ENCODE measurements at places on chromosomes 11 and 22.

DNA sequence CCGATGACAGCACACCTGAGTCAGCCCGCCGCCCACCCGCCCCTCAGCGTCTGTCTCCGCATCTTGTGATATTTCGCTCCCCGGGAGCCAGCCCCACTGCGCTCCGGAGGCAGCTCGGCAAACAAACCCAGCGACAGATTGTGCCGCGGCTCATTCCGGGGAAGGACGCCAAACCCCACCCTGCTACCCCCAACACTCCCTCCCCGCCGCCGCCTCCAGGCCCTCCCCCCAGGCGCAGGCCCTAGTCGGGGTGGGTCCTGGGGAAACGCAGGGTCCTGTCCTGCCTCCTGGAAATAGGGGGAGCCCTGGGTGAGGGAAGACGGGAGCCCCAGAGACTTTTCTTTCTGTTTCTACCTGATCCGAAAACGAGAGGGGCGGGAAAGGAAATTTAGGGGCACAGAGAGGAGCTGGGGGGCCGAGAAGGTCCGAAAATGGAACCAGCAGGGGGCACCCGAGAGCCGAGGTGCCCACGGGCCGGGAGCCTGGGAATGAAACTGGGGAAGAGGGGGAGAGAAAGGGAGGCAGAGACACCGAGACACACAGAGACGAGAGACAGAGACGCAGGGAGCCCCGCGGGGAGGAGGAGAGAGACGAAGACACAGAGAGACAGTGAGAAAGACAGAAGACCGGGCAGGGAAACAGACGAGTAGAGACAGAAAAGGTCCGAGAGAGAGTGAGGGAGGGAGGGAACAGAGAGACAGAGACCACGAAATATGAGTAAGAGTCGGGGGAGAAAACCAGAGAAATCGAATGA lies 1.7 kb upstream of the RTN4RL2 start:
- no peak for DNase-seq

GRCh38 chr22:36232715-36233401 lies 6.5 kb downstream of the APOL2 start:
- DNase-seq, result no peak

DNA sequence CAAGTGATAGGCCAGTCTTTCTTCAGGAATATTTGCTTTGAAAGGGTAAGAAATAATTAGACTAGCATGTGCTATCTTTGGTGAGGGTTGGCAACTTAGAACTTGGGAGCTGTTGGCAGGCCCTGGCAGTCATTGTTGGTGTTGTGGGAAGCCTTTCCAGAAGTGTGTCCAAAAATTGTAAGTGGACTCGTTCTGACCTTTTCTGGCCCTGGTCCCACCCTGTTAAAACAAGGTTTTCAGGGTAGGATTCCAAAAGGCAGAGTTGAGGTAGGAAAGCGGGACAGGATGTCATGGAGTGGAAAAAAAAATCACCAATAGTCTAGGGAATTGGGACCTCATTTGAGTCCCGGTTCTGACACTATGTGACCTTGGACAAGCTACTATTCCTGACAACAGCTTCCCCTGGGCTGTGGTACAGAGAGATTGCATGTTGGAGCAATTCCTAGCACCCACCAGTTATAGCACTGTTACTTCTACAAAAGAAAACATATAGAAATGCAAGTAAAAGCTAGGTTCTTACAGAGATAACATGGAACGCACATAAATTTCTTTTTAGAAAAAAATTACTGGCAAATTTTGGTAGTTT lies 299.3 kb upstream of the DDI1 start:
- no peak for DNase-seq

DNA sequence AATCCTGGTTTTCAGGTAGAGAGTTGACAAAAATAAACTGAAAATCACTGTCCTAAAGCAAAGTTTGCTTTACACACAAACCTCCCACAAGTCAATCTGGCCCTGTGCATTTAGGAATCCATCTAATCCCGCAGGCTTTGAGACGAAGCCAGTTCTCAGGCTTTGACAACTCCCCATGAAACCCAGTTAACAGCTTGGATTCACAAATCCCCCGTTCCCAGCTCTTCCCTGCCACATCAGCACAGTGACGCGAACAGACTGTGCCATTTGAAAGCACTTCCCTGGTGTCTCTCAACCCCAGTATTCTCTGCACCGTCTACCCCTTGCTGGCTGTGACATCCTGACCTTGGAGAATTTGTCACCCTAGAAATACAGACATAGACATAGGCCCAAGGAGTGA lies 117.8 kb downstream of the OPCML start:
- DNase-seq, result no peak

DNA sequence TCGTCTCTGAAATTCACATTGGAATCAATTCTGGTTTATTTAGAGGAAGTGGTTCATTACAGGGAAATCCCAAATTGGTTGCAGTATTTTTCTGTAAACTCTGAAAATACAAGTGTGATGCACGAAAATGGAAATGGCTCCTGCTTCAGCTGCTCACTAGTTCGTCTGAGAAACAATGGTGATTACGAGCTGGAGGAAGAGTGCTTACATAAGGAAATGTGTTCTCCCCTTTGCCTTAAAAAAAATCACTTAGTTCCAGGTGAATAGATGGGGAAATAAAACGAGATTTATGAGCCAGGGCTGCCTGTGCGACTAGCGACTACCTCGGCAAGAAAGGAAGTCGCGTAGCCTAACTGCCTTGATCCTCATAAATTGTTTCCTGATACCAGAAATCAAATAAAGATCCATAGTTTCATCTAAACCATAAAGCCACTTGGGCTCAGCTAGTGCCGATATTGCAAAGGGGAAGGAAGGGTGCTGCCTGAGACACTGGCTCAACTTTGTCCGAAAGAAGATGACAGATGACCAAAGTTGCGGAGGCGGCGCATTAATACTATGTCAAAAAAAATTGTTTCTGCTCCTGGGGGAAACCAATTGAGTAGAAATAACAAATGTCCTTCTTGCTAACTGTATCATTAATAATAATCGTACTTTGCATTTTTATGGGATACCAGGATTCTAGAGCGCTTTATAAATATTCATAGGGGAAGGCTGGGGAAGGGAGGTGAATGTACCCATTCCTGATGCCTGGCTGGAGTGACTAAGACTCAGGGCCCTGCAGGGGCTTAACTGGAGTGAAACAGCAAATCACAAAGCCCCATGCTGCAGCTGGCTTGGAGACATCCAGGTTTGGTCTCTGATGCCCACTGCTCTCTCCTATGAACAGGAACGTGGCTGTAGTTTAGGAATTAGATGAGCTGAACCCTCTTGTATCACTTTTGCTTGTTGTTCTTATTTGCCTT lies 185.7 kb downstream of the BLID start:
- DNase-seq, result peak; percentile 45

GRCh38 chr11:10481560-10482349 lies 26.7 kb downstream of the AMPD3 start:
- peak; percentile 5 for DNase-seq

DNA sequence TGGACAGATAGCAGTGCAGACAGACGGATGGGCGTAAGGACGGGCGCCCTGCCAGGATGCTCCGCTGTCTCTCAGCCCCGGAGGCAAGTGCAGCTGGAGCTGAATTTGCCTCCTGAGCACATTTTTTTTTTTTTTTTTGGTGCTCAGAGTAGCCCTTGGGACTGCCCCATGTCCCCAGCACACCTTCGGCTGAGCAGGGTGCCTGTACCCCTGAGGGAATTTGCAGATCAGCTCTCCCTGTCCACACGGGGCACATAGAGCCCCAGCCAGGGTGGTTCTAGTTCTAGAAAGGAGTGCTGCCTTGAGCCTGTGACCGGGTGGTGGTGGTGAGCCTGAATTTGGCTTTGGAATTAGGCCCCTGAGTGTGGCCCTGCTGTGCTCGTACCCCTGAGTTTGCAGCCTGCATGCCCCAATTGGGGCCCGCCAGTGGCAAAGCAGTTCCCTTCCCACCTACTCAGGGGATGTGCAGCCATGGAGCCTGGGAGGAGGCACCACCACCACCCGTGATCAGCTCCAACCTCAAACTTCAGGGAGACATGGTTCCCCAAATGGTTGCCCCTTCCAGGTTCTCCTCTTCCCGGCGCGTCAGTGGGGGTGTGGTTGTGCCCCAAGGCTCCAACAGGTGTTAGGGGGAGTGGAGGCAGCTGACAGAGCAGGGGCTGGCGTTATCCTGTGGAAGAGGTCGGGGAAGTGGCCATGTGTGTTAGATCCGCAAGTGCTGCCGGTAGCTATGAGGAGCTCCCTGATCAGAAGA lies 1232.7 kb downstream of the BRD1 start:
- DNase-seq, result no peak

- DNase-seq, result no peak
These were observed 12.7 kb downstream of the SREBF2 start for GRCh38 chr22:41845380-41846267.

DNA sequence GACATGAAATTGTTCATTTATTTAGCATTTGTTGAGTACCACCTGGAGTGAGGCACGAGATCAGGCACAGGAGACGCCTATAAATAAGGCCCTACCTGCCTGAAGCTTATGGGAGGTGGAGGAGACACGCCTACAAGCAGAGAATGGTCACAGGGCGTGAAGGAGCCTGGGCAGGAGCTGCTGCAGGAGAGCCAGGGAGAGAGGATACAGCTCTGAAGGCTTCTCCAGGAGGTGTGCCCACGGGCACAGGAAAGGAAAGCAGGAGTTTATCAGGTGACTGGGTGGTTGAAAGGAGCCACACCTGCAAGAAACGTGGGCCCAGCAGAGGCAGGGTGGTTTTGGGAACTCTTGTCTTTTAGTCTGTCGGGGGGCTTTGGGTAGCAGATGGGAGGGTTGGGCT lies 70.3 kb downstream of the BMAL1 start:
- no peak for DNase-seq

GRCh38 chr22:41687901-41688364 lies 734 bp downstream of the SNU13 start:
- DNase-seq, result no peak

GRCh38 chr11:126211236-126212088 lies at the start of the genes FAM118B and RPUSD4:
FAM118B (plus strand) TSS chr11:126211782; CDS start chr11:126235002, 23,220 bp downstream.
RPUSD4 (minus strand) TSS chr11:126211650; CDS start chr11:126211638, 12 bp downstream.
- peak; percentile 90 for DNase-seq

- DNase-seq, result no peak
These were observed 40.2 kb downstream of the RRM1 start for GRCh38 chr11:4134806-4135205.

- no peak for DNase-seq
These were observed 1.7 kb downstream of the PPFIBP2 start for GRCh38 chr11:7515447-7515886.

DNA sequence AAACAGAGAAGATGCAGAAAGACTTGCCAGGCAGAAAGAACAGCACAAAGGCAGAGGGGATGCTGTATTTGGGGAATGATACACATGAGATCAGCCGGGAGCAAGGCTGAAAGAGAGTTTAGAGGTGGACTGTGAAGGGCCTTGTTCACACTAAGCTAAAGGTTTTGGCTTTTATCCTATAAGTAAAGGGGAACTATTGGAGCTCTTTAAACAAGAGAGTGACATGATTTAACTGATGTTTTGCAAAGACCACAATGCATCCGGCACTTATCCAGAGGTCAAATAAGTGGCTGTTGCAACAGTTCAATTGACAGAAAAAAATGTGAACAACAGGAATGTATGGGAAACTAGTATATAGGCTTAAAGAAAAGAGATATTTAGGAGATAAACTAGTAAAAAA lies 64.7 kb upstream of the RRAS2 start:
- DNase-seq, result no peak

DNA sequence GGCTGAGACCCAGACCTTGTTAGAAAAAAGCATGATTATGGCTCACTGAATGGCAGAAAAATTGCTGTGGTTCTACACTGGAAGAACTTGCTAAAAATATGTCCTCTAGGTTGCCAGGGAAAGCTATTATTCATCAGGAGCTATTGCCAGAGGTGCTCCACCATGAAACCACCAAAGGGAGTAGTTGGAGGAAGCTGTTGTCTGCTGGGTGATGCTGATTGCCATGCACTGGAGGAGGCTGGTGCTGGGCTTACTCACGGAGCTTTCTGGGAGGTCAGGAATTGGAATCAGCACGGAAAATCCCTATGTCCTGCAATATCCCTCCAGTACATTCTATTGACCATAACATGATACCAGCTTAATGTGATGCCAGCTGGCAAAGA lies 199.6 kb upstream of the ZBED5 start:
- DNase-seq, result no peak

DNA sequence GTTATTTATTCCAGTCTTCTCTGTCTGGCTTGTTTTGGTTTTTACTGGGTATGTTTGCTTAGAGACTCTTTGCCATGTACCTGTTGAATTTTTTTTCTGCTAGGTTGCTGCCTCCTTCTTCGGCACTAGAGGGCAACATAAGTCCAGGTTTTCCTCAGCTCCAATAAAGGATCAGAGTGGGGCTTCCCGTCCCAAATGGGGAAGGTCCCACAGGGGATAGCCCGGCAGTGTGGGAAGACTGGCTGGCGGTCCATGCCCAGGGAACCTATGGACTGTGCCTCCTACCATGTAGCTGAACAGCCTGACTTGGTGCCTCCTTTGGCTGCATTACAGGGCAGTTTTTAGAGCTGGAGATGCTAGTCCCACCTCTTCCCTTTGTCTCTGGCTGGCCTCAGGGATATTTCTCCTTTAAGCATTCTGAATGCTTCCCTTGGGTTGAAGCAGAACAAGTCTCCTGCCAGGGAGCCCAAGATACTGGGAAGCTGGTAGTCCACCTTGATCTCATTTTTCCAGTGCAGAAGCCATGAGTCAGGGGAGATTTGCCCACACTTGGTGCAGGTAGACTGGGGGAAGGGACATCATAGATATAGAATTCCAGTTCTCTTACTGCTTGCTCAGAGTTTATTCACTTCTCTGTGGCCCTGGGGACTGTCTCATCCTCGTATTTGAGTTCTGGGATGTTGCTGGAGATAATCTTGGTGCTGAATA lies 60.2 kb downstream of the BRD1 start:
- no peak for DNase-seq

Data from NCI-H2029 treated with DMSO at 0.1 percent for 48 hours (cell line).